Fibroblast of villous mesenchyme (primary cell): ENCODE measurements at places on chromosomes 11 and 22.

DNA sequence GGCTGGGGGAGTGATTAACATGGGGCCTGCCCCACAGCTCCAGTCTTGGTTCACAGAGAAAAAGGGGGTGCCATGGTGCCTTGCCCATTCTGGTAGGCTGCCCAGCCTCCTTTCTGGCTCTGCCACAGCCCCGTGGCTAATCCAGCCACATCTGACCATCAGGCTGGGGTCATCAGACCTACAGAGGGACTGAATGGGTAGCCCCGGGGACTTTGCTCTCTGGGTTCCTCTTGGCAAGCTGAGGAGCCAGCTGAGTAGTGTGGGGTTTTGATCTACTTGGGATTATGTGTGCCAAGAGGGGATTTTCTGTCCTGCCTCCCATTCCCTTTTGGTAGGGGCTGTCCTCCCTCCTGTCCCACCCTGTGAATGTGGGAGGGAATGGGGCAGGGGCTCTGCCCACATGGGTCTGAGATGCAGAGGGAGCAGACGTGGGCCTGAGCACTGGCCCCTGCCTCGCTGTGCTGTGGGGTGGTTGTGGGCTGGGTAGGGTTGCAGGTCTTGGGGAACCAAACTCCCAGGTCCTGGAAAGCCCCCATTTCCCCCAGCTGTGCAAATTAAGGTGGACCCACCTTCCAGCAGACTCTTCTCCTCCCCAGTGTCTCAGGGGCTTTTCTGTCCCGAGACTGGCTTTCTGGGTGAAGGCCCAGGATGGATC is 32.0 kb downstream of the CD82 start:
- no peak for DNase-seq

DNA sequence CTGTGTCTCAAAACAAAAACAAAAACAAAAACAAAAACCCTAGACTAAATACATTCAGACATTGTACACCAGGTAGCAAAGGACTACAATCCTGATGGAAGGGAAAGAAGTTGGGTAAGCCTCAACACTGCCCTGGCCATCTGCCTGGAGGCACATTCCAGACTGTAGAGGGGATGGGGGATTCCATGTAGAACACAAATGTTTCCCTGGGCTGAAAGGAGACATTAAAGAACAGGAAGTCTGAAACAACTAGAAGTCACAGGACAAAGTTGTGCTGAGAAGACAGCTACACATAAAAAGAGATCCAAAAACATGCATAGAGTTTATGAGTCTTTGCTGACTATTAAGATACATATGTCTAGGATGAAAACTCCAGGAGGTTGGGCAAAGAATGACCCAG is 83.9 kb downstream of the RRAS2 start:
- peak; percentile 65 for DNase-seq

- DNase-seq = no peak
Measured at GRCh38 chr22:43209971-43210370, 23.0 kb upstream of the TTLL12 start.

DNA sequence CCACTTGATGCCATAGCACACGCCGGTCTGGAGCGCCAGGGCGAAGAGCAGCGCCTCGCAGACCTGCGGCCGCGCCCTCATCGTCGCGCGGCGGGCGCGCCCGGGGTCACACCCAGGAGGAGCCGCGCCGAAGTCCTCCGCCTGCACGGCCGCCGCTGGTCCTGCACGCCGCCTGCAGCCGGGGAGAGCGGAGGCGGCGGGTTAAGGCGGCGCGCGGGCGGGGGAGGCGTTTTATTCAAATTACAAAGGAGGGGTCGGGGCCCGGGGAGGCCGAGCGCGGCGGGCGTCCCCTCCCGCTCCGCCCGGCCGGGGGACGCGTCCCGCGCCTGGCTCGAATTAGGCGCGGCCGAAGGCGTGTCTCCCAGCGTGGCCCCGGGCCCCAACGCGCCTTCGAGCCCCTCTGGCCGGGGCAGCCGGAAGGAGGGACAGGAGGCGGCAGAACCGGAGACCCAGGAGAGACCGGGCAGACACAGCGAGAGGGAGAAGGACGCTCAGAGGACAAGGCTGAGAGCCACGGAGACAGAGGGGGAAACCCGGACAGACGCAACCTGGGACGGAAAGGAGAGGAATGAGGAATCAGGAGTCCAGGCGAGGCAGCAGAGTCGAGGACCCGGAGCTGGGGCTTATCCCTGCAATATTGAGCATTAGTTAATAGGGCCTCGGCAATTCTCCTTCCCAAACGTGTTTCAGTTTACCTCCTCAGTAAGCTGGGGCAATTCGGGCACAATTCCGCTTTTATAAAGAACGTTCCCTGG is at the start of gene WNT11:
WNT11 (minus strand) TSS at position 176 of the 755 bp plus-strand sequence; CDS start at position 81, 95 bp downstream.
- DNase-seq = peak; percentile 29

- peak; percentile 84 for DNase-seq
Measured at GRCh38 chr11:66973956-66974580, 1.0 kb upstream of the C11orf86 start.

GRCh38 chr11:119209186-119209585 is 3.0 kb downstream of the CBL start:
- DNase-seq = no peak

GRCh38 chr11:17558916-17559315 is 11.9 kb downstream of the OTOG start:
- no peak for DNase-seq
